ENCODE measurements at places on chromosomes 5 and 9.

- DNase-seq = no peak
These were observed 51.5 kb upstream of the MAP3K1 start for GRCh38 chr5:56763711-56764466.

DNA sequence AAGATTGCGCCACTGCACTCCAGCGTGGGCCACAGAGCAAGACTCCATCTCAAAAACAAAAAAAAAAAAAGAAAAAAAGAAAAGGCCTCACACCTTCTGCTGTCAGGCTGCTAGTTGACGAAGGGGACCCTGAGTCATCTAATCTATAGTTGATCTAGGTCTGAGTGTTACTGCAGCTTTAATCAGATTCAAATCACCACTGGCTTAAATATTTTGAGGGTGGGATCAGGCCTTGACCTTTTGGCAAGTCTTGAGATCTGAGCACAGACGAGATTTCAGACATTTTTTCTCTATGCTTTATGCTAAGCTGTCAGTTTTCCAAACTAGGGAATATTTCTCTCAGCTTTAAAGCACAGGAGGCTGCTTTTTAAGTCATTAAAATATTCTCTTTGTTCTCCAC is 240.9 kb downstream of the GLIS3 start:
- no peak for DNase-seq

- no peak for DNase-seq
These were observed 64.7 kb downstream of the NR3C1 start for GRCh38 chr5:143338658-143339366.

GRCh38 chr9:112719696-112720095 is 1.8 kb upstream of the INIP start:
- no peak for DNase-seq

DNA sequence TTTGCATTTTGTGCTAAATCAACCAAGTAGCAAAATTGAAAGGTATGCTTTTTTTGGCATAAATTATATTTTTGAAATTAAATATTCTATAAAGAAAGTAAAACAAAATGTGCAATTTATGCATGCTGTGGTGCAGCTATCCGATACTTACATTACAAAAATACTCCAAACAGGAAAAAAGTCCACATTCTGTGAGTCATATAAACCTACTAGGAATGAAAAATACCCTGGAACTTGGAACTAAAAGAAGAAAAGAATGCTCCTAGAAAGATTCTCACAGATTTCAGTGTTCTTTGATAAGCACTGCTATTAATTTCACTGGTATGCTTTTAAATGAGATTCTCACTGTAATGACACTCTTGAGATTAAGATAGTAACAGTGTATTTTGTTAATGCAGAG is 92.6 kb downstream of the OSMR start:
- no peak for DNase-seq

DNA sequence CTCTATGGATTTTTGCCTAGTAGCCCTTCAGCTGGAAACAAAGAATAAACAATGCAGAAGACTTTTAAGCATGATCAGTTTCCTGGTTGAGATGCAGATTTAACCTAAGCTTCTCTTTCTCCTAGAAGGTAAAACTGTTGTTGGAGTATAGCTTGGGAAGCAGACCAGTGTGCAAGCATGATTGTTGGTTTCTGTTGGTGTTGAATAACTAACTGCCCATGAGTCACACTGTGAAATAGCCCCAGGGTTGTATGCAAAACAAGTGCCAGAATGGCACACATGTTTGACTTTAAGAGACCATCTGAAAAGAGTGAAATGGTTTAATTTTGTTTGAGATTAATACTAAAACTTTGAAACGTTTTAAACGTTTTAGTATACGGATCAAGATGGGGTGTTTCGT is 227.1 kb downstream of the ARHGEF28 start:
- DNase-seq = no peak

DNA sequence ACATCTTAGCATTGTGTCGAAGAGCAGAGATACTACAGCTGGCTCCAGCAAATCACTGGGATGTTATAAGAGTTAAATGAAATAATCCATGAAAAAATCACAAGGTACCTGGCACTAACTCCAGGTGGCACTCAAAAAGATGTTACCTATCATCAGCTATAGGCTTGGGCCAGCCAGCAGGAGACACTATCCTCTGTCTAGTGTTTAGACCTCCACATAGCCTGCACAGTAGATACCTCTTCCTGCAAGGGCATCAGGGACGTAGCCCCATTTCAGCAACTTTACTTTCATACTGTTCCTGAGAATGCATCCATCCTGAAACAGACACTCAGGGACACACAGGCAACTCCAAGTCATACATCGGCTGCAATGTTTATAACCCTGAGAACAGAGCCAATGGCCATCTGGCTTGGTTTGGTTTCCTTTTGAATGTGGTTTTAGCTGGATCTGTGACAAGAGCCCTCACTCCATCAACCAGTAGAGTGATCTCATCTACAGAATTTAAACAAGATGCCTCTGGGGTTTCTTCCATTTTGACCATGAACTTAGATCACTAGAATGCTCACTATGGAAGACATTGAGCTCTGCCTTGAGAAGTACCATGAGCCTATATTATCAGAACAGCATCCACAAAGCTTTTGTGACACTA is 69.9 kb downstream of the TLE1 start:
- DNase-seq = no peak

DNA sequence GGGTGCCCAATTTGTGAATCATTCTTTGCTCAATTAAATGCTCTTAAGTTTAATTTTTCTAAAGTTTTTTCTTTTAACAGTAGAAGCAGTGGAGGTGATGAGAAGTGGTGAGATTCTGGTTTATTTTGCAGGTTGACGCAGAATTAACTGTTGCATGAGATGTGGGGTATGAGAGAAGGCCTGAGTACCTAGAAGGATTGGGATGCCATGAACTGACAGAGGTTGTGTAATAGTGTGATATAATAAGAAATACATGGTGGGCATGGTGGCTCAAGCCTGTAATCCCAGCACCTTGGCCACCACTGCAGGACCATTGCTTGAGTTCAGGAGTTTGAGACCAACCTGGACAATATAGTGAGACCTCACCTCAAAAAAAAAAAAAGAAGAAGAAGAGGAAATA is 8.4 kb upstream of the SH3TC2 start:
- no peak for DNase-seq

GRCh38 chr5:133884569-133885311 is 83.7 kb downstream of the C5orf15 start:
- DNase-seq = no peak

DNA sequence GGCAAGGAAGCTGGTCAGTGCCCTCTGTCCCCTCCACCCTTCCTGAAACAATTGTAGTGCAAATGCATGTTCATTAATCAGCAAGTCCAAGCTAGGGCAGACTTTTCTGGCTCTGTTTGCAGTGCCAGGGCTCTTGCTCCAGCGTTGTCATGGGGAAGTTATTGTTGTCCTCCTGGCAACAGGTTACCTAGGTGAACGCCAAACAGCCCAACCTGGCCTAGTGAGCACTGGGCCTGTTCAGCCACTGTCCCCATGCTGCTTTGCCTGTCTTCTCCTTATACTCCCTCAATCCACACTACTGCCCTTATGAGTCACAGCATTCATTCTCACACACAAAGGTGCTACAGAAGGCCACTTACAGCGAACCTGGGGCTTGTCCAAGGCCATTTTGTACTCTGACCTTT is 34.5 kb upstream of the GLIS3 start:
- DNase-seq = no peak

DNA sequence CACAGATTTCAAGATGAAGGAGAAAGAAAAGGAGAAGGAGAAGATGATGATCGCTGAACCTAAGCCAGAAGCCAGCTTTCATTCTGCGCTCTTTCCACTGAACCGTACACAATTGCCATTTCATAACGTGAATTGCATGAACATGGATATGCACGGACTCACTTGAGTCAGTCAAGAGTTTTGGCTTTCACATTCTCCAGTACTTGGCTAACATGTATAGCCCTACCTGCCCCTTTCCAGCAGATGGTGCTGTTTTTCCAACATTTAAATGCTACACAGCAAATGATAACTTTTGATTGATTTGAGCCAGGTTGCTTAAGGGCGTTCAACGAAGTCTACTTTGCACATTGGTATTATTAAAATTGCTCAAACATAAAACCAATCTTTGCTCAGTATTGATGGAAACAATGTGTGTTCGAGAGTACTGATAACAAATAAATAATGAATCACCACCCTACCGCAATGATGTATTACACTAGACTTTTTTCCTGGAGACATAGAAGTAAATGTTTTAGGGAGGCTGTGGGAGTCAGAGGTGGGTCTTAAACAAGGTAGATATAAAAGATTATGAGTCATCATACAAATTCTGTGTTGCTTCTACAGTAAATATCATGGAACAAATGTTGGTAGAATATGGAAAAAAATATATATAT is 196.4 kb downstream of the TRPM3 start:
- no peak for DNase-seq

DNA sequence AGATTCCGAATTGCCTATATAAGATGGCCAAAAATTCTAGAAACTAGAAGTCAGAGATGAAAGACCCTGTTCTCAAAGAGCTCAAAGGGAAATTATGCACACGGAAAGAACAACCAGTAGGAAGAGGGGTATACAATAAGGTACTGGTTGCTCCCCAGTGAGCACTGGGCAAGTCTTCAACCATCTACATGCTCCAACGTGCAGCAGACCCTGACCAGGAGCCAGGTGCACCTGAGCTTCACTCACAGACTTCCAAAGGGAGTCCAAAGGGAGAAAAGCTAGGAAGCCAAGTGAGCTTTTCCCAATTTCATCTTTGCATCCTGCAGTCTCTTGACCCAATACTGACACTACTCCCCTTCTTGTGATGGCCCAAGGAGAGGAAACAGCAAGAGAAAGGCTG is 3.9 kb downstream of the REEP5 start:
- DNase-seq = no peak

DNA sequence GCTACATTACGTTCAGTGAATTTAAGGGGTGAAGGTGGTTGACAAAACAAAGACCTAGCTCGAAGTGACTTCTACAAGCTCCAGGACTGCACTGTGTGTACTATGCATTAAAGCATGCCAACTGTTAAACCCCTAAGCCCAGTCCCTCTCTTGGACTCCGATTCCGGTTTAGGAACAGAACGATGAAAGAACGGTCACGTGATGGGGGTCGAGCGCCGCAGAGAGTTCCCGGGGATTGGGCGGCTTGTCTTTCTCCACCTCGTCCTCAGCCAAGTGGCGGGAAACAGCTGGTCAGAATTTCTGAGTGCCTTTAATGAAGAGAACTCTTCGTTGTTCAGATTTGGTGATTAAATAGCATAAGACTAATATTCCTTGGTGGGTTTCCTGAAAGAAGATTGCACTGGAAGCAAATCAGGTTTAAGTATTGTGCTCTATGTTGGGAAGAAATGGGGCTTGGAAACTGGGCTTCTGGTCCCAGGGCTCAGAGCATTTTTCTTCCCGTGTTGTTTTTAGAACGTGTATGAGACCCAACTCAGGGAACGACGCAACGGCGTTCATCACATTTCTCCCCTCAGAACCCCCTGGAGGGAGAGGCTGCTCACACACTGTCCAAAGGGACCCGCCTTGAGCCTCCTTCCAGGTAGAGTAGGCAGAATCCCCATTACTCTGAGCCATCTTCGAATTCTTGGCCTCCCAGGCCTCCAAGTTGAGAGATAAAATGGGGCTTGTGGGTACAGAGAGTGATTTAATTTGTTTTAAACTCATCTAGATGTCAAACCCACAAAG is 25.3 kb downstream of the IRX2 start:
- DNase-seq = no peak

DNA sequence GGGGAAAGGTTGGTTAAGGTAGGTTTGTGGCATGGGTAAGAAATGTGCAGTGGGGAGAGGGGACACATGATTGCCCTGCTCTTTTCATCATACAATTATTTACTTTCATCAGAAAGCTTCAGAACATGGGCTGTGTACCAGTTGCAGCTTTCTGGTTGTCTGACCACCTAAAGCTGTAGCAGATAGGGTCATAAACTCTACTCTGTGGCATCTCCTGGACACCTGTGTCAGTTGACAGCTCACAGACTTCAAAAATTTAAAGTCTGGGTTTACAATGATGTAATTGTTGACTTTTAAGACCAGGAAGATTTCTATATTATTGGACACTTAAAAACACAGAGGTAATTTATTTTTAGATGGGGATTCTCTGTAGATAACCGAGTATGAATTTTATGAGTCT is 222.7 kb upstream of the PRR16 start:
- DNase-seq = no peak

- DNase-seq = no peak
These were observed 148.2 kb downstream of the ARL15 start for GRCh38 chr5:54162184-54162583.

DNA sequence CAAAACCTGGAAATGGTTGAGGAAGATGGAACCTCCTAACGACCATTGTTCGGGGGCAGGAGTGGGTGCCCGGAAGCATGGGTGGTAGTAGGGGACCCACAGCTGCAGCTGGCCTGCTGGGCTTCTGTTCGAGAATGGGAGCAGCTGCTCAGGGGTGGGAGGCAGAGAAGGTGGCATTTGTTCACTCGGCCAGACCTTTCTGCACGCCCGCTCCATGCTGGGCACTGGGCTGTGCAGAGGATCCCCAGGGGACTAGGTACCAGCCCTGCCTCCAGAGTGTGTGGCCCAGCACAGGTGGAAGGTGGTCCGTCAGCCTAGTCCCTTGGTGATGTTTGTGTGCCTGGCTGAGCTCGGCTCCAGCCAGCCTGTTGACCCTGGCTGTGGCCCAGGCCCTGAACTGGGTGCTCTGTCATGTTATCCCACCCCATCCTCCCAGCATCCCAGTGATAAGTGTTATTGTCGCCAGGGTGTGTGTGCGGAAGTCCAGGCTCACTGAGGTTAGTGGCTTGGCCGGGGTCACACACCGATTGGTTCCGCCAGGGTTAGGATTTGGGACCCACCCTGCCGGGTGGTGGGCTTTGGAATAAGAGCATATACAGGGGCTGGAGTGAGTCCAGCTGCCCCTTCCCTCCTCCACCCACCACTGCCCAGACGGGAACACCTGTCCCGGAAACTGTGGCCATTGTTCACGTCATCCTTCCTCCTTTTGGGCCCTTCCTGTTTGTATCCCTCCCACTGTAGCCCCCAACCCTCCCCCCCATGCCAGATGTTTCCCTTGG is 4.8 kb downstream of the N4BP3 start:
- no peak for DNase-seq

DNA sequence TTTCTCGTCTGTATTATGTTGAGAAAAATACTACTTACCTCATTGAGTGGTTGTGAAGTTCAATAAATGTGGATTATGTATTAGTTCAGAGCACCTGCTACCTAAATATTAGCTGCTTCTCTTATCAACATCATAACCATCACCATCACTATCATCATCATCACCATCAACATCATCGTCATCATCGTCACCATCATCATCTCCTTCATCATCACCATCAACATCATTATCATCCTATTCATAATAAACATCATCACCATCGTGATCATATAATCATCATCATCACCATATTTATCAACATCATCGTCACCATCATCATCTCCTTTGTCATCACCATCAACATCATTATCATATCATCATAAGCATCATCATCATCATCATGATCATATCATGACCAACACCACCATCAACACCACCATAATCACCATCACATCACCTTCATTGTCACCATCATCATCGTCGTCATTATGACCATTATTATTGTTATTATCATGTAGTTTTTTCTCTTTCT is 181.0 kb upstream of the ADCY2 start:
- DNase-seq = no peak

DNA sequence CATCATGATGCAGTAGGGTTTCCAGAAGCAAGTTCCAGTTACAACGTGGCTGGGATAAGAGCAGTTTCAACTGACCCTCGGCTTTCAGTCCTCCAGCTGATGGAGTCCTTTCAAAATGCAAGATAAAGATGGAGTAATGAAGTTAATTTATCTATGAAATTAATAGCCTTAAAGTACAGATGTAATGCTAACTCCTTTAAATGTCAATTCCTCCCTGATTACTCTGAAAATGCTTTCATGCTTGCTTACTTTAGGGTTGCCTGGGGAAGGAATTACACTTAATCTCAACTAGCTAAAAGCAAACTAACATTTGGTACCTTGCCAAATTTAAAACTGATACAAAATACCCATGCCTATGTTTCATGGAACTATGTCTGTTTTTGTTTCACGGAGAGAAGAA is 178.4 kb downstream of the KIAA0825 start:
- DNase-seq = no peak

All from activated gamma-delta T cell treated with anti-CD3 and anti-CD28 coated beads, Interleukin-2, amount 50 U/mL, for 16 hours (primary cell).